ENCODE measurements at places on chromosomes 12 and 14.

DNA sequence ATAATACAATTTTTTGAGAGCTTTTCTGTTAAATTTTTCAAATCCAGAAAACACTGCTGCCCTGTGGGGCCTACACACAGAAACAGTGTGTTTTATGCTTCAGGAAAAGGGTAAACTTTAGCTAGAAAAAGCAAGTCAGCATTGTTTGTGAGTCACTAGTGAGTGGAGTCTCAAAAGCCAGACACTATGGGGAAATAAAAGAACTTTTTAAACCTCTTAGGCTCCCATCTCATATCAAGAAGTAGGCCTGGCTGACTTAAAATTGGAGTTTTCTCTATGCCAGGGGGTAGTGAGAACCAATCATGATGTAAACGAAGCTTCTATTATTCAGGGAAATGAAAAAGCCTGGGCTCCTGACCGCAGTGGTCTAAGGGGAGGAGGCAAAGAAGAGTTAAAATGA, 12.6 kb downstream of the GPR65 start:
- DNase-seq = no peak

- DNase-seq = no peak
Measured at GRCh38 chr12:24950231-24950834, 1.4 kb upstream of the BCAT1 start.

GRCh38 chr12:109871668-109872314, 8.6 kb downstream of the GLTP start:
- no peak for DNase-seq

- no peak for DNase-seq
Measured at GRCh38 chr14:75091251-75091650, 21.8 kb downstream of the ZC2HC1C start.

DNA sequence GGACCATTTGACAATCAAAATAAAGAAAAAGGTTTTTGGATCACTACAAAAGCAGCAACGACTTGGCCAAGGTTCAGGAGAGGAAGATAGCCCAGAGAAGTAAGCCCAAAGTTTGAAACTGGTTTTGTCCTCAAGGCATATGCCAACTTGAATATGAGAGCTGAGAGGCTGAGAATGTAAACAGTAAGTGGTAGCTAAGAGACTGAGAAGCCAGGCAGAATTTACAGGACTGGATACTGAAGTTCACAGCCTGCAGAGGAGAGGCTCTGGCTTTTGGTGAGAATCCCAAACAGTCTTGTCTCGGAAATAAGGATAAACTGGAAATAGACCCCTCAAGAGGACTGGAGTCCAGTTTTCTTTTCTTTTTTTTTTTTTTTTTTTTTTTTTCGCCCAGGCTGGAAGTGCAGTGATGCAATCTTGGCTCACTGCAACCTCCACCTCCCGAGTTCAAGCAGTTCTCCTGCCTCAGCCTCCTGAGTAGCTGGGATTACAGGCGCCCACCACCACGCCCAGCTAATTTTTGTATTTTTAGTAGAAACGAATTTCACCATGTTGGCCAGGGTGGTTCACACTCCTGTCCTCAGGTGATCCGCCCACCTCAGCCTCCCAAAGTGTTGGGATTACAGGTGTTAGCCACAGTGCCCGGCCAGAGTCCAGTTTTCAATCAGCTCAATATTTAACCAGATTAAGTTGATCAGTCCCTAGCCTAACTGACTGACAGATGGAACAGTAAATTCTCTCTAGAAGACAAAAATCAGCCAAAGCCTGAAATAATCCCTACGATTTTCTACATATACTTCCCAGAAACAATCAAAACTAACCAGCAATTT, 82.6 kb upstream of the COCH start:
- DNase-seq = no peak

GRCh38 chr14:60760644-60761364, 26.2 kb downstream of the MNAT1 start:
- no peak for DNase-seq

GRCh38 chr14:21509432-21510143, 1.6 kb downstream of the METTL3 start:
- no peak for DNase-seq

- DNase-seq = no peak
Measured at GRCh38 chr12:108370415-108370814, 31.3 kb upstream of the CMKLR1 start.

- DNase-seq = no peak
Measured at GRCh38 chr14:32012571-32012970, 64.5 kb upstream of the ARHGAP5 start.

GRCh38 chr12:117044790-117045159, 54.4 kb downstream of the TESC start:
- DNase-seq = no peak

DNA sequence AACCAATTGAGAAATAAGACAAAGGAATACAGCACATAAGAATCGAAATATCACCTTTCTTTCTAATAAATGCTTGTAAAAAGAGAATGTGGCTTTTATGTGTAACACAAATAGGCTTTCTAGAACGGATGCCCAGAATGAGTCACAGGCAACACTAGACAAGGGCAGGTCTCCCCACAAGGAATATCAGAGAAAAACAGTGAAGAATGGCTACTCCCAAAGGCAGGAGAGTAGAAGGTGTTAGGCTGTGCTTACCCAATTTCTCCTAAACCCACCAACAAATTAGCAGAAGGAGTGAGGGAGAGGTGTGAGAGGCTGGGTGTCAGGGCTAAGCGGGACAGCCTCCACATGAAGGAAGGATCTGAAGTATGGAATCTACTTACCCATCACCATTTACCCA, 55.2 kb downstream of the GALNT4 start:
- DNase-seq = no peak

GRCh38 chr14:73230051-73230450, 7.3 kb upstream of the PAPLN start:
- DNase-seq = no peak

DNA sequence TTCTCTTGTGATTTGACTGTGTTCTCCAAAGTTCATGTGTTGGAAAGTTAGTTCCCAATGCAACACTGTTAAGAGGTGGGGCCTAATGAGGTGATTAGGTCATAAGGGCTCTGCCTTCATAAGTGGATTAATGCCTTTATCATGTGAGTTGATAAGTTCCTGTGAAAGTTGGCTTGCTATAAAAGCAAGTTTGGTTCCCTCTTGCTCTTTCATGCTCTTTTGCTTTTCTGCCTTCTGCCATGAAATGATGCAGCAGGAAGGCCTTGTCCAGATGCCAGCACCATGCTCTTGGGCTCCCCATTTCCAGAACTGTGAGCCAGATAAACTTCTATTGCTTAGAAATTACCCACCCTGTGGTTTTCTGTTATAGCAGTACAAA, 41.9 kb downstream of the SLC16A7 start:
- no peak for DNase-seq

- DNase-seq = no peak
Measured at GRCh38 chr14:96091149-96091693, 52.1 kb downstream of the C14orf132 start.

- no peak for DNase-seq
Measured at GRCh38 chr12:41254004-41254914, 66.1 kb downstream of the PDZRN4 start.

DNA sequence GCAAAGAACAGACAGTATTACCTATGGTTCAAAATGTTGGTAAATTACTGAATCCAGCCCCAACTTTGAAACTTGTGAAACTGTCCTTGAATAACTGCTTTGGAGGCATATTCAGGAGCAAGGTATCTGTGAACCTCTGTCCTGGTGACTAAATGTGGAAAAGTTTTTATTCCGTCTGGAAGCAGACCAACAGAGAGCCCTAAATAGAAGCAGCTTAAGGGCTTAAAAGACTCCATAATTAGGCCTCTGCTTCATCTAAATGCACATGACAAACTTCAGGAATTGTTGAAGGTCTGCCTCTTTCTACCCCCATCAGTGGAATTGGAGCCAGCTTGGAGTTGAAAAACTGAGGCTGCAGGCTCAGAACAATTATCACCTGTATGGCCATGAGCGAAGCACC, 276.5 kb downstream of the KCNH5 start:
- DNase-seq = no peak

GRCh38 chr14:33909380-33910084, 41.3 kb downstream of the EGLN3 start:
- no peak for DNase-seq

DNA sequence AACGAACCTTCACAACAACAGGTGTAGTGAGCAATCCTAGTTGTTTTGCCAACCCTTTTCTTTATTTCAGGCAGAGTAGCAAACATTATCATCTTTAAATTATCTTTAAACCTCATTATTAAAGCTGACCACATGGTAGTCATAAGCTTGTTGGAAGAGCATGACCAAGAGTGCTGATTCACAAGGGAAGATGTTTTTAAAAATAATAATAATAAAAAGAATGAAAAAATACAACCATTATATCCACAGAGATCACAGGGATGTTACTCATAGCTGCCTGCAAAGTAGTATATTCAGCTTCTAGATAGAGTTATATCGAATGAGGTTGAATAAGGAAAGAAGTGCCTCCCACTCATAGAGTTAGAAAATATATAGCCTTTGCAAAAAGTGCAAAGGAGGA, 101.0 kb upstream of the FLRT2 start:
- DNase-seq = no peak

- DNase-seq = no peak
Measured at GRCh38 chr12:49901026-49901425, 2.7 kb downstream of the FAIM2 start.

- DNase-seq = peak; percentile 75
Measured at GRCh38 chr14:77124345-77125280, 17.0 kb downstream of the ZDHHC22 start.

DNA sequence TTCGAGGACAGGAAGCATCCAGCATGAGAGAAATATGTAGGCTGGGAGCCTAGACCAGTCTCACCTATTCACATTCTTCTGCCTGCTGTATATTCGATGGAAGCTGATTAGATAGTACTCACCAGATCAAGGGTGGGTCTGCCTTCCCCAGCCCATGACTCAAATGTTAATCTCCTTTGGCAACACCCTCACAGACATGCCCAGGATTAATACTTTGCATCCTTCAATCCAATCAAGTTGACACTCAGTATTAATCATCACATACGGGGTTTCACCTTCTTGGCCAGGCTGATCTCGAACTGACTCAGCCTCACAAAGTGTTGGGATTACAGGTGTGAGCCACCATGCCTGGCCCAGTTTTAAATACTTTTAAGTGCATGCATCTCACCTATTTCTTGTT, 30.5 kb upstream of the SLC10A1 start:
- DNase-seq = no peak

- DNase-seq = no peak
Measured at GRCh38 chr14:60840313-60840712, 105.8 kb downstream of the MNAT1 start.

DNA sequence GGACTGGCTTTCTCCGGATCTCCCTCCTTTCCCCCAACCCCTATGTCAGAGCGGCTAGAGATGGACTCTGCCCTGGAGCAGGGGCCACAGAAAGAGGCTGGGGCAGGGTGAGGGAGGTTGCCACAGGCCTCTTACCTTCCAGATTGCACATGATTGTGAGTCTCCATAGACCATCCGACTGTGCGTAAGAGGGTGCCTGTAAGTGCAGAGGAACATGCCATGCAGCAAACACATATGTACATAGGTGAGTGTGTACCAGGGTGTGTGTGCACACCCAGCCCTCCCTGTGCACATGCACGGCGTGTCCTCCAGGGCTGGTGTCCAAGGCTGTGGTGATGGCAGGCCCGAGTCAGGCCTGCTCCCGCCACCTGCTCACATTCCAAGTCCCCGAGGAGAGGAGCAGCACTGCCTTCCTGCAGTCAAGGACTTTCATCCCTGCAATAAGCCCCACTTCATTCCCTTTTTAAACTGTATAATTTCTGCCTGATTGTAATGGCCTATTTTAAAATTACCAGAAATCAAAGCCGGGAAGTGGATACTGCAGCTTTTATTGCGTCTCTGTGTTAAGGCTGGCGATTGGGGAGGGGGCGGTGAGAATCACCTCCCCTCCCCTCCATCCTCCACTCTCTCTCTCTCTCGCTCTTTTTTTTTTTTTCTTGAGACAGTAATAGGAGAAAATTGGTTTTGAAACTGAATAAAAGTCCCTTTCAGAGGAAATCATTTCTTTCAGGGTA, 28.5 kb downstream of the FAM222A start:
- peak; percentile 55 for DNase-seq

GRCh38 chr12:57692500-57692899, 1.4 kb upstream of the OS9 start:
- DNase-seq = no peak

- DNase-seq = no peak
Measured at GRCh38 chr12:50201987-50202521, 34.9 kb upstream of the CERS5 start.

- DNase-seq = no peak
Measured at GRCh38 chr12:93938317-93938716, 210.1 kb upstream of the PLXNC1 start.

DNA sequence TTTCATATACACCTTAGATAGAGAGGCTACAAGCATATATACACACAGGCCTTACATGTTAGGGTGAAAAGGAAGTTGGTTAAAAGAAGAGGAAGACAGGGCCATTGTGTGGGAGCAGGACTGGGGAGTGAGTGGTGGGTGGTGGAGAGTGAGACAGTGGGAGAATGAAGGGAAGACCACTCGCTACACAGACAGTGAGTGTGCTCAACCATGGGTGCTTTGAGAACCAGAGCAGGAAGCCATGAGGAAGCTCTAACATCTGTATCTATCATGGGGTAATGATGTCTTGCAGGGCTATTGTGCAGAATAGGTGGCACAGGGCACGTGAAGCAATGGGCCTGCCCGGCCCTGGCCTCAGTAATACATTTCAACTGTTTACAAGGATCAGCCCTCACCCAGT, 11.4 kb upstream of the KRT74 start:
- DNase-seq = no peak

- DNase-seq = no peak
Measured at GRCh38 chr12:53172352-53172751, 8.2 kb upstream of the ZNF740 start.

- DNase-seq = no peak
Measured at GRCh38 chr12:122449317-122449716, 26.8 kb upstream of the CLIP1 start.

- no peak for DNase-seq
Measured at GRCh38 chr14:37253905-37254304, 56.2 kb downstream of the MIPOL1 start.

DNA sequence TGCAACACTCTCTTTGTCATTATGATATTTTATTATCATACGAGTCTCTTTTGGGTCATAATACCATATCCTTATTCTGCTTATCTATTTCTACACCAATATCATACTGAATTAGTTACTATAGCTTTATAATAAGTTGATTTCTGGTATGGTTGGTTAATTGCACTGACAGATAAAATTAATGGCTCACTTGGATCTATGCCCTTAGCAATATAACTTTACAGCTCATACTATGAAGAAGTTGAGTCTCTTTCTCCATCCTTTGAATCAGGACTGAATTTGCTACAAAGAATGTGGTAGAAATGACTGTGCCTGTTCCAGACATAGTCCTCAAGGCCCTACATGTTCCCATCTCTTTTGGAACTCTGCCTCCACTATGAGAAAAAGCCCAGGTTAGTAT, 139.7 kb upstream of the DYRK2 start:
- DNase-seq = no peak

DNA sequence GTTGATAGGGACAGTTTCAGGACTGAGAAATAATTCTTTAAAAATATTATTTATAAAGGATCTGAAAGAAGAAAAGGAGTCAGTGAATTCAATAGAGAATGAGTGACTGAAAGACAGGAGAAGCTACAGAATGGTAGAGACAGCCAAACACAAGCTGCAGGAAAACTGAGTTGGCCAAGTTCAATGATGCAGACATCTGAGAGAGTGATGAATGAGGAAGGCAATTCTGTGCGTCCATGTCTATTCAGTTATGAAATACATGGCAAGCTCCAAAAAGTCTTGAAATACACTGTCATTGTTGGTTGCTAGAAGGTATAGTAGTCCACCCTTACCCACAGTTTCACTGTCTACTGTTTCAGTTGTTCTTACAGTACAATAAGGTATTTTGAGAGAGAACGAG, 6.8 kb downstream of the LRRC74A start:
- DNase-seq = no peak

Data from ascending aorta (tissue), 2 donors.